ENCODE measurements at places on chromosomes 6 and 20.
A peak's percentile ranks its signal among the peaks of the same experiment; 100 is the strongest.

DNA sequence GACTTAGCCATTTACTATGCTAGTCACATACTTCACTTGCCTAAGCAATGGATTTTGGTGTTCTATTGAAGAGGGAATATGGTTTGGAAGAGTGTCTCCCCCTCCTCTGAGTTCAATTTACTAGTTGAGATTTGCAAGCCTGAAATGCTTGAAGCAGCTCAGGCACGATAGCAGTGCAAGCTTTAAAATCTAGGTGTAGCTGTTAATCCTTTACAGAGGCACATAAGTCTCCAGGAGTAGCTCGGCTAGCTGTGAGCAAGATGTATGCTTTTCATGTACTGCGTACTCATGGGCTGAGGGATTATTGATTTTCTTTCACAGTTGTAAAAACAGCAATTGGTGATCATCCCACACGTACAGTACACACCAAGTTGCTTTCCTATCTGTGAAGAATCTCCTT lies 726 bp downstream of the FLRT3 start:
- no peak for DNase-seq

GRCh38 chr6:107185391-107185970 lies 70.2 kb upstream of the BEND3 start:
- no peak for DNase-seq

DNA sequence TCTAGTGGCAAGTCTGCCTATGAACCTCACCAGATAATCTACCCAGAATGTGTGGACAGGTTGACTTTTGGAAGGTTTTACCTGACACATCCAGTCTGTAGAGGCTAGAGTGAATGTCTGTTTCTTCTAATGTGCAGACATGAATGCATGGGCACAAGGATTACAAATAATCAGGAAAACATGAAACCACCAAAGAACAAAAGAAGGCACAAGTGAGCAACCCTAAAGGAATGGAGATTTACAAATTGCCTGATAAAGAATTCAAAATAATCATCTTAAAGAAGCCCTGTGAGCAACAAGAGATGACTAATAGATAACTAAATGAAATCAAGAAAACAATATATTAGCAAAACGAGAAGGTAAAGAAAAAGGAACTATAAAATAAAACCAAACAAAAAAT lies 876.1 kb upstream of the ADGRB3 start:
- DNase-seq, result no peak

DNA sequence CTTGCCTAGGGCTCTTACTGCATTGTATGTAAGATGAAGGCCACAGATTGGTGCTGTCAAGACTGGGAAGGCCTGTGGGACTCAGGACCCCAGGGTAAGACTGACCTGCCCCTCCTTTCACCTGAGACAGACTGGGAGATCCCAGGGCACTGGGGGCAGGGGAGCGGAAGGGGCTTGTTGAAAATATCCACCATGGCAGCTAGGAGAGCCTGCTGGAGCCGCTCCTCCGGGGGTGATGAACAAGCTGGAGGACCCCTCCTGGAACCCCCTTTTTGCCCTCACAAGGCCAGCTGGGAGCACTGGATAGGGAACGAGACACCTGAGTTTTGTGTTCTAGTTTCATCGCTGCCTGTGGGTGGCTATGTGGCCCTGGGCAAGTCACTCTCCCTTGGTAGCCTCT lies 9.2 kb upstream of the SDCBP2 start:
- DNase-seq, result peak; percentile 4

DNA sequence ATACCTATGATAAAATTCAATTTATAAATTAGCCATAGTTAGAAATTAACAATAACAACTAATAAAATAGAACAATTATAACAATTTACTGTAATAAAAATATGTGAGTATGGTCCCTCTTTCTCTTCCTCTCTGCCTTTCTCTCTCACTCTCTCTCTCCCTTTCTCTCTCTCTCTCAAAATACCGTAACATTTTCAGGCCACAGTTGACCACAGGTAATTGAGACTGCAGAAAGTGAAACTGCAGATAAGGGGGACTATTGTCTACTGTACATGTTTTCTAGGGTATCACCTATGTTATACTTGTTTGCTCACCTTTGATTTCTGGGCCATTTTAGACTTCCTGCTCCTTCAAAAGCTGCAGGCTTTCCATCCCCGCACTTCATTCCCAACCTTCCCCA lies 46.8 kb downstream of the LY86 start:
- no peak for DNase-seq

- DNase-seq, result no peak
Observed at GRCh38 chr6:100163035-100163434, 169.0 kb upstream of the MCHR2 start.

GRCh38 chr20:4905195-4905594 lies 96.1 kb downstream of the SLC23A2 start:
- no peak for DNase-seq

DNA sequence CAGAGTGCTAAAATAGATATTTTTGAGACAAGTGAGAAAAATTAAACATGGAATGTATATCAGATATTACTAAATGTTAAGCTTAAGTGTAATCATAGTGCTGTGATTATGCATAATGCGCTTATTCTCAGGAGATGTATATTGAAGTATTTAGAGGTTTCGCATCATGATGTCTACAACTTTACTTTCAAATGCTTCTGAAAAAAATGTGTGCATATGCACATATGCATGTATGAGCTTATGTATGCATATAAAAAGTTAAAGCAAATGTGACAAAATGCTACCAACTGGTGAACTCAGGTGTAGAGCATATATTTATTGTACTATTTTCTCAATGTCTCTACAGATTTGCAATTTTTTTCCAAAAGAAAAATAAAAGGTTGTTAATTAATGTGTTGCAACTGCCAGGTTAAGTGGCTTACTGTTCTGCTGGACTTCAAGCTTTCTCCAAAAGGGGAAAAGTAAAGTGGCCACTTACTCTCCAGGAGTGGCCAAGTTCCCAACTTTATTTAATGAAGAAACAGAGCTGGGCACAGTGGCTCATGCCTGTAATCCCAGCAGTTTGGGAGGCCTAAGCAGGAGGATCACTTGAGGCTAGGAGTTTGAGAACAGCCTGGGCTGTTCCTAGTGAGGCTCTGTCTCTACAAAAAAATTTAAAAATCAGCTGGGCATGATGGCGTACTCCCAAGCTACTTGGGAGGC lies 48.9 kb downstream of the B4GALT5 start:
- DNase-seq, result no peak

DNA sequence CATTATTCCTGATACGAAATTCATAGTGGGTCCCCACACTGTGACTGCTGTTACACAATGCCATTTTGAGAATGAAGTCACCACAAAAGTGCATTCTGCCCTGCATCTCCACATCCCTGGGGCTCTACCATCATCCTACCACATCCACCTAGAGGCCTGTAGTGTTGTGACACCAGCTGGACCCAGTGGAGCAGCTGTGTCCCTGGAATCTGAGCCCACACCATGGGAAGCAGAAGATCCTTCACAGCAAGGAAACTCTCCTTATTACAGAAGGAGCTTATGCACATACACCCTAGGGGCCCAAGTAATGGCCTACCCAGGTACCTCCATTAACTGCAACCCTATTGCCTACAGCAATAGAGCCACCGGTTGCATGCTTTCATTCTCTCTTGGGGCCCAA lies 566.6 kb upstream of the EPHA7 start:
- no peak for DNase-seq

Data from liver (tissue), 10 donors.